ENCODE measurements at places on chromosomes 2 and 18. TPM values are rescaled to one million over a fixed set of nuclear protein-coding genes. Genes with fewer than 3 reads are reported as not detected.

DNA sequence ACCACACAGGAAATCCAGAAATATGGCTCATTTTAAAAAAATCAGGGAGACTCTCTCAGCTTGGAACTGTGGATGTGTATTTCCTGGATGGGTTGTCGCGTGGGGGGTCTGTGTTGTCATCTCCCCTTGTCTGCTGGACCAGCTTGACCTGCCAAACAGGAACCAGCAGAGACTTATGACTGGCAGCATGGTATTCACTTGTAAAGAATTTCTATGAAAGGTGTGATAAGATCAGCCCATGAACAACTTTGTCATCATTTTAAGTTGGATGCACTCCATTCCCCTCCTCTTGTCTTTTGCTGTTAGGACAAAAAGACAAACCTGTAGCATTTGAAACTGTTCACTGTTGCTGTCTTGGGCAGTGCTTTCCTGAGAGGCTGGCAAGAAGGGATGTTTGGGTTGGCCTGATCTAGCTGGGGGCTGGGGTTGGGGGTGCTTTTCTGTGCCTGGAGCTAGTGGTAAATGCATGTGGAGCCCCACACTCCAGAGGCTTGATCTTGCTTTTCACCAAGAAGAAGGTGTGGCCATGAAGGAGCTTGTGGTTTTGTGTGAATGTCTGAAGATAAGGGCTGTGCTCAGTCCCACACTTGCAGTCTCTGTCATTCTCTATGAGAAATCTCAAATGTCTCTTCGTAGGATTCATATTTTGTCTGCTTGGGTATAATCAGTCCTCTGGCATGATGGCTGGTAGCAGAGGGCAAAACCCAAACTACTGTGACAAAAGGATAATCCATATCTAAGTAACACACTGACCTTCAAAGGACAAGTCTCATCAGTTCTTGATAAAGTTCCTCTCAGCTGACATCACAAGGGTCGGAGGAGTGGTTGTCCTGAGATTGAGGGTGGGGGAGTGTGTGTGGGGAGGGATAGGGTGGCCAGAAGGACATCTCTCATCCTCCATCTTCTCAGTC, 39.0 kb downstream of the RALB start:
- peak; percentile 80 for DNase-seq

DNA sequence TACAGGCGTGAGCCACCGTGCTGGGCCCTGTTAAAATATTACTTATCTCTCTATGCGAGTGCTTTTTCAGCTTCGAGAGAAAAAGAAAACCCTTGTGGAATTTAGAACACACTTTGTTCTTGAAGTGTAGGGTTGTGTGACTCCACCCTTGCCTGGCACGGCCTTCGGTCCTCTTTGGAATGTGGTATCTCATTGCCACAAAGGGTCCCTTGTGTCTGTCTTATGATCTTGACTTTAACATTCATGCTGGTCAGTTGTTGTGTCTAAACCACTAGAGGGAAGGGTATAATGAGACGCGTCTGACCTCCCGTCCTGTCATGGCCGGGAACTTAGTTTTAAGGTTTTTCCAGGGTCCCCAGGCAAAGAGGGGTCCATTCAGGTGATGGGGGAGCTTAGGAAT, 246.4 kb downstream of the VAPA start:
- no peak for DNase-seq

Gene LYPD6
- not detected for total RNA-seq

GRCh38 chr2:110818767-110819481, 86.6 kb downstream of the ACOXL start:
- no peak for DNase-seq

GRCh38 chr2:80610108-80610507, 305.6 kb upstream of the LRRTM1 start:
- DNase-seq: no peak

- no peak for DNase-seq
These were observed 79.2 kb downstream of the THSD7B start for GRCh38 chr2:136844546-136844945.

DNA sequence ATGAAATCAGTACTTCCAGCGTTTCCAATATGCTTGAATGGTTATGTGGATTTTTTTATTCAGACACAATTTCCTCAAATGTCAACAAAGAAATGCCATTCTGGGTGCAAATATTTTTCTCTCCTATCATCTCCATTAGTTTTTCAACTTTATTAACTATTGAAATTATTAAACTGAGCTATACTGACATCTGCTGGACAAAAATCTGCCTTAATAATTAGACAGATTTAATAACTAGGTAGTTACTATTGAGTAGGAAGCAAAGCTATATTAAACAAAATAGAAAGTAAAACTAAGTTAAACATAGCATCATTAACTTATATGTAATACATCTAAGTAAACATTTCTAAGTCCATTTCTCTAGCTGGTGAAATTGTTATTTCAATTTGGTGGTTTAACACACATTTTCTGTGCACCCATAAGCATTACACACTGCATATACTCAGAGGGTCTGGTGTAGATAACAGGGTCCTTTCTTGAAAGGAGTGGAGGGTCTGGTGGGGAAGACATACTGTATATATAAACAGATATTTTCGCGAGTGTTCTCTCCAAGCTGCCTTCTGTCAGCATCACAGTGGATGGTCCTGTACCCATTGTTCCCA, 77.0 kb downstream of the LANCL1 start:
- DNase-seq: peak; percentile 11

Gene VAMP5
- total RNA-seq: 7.3 TPM

- DNase-seq: no peak
These were observed 15.8 kb downstream of the PFN4 start for GRCh38 chr2:24107336-24107735.

Gene RNU2-63P
- 6.8 TPM for total RNA-seq

Gene GKN2
- not detected for total RNA-seq

Gene CFAP65
- not detected for total RNA-seq

Gene MEIS1
- total RNA-seq: 4.3 TPM

DNA sequence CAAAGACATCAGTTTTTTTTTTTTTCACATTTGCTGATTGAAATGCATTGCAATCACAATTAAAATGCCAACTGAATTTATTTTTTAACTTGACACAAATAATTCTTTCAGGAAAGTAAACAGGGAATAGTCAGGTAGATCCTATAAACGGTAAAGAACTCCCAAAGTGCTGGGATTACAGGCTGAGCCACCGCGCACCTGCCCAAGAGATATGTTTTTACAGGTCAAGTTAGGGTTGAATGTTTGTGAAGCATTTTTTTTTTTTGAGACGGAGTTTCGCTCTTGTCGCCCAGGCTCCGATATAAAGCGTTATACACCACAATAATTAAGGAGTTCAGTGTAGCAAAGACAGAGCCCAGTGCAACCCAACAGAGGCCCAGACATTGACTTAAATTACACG, 15.1 kb downstream of the ITM2C start:
- no peak for DNase-seq

DNA sequence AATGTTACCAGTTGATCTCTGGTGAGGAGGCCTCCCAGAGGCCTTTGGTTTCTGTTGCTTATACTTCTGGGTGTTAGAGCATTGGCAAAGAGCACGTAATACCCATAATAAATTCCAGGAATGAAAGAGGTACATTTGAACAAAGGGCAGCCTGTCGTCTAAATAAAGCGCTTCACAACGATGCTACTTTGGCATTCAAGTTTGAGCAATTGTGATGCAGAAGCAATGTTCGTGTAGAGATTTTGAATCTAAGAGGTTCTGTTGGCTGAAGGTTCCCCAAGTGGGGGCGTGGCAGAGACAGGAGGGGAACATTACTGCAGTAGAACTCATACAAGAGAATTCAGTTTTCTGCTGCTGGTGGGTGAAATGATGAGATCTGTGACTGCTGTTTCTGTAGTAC, 27.8 kb downstream of the ZNF532 start:
- DNase-seq: no peak

GRCh38 chr2:227643990-227644551, 22.5 kb upstream of the SCYGR5 start:
- no peak for DNase-seq

Gene SP3
- 64.1 TPM for total RNA-seq

- DNase-seq: no peak
These were observed 147.7 kb upstream of the HS6ST1 start for GRCh38 chr2:128466376-128466775.
